Left renal cortex interstitium (tissue), 4 donors: ENCODE measurements at places on chromosomes 3 and 15. TPM values are rescaled to one million over a fixed set of nuclear protein-coding genes. Genes with fewer than 3 reads are reported as not detected.

The CCK gene
- 0.24 TPM for polyA plus RNA-seq

The GOLGA8O gene
- 0.81 TPM for polyA plus RNA-seq

The LRRC28 gene
- polyA plus RNA-seq, result 33.3 TPM

DNA sequence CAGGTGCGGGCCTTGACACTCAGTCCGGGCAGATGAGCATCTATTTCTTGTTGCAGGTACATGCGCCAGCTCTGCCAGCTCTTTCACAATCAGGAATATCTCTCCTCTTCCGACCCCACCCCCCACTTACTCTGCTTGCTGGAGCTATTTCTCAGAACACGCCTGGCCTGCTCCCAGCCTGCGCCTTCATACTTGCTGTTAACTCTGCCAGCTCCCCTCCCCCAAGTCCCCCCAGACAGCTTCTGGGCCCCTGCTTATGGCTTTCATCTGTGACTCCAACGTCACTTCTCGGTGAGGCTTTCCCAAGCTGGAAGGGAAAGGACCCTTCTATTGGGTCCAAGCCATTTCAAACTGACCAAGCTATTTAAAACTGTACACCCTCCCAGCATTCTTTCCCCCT lies 15.2 kb downstream of the MAGEF1 start:
- DNase-seq, result no peak

GRCh38 chr3:126986001-126986400 lies 3.1 kb downstream of the PLXNA1 start:
- DNase-seq, result no peak

GRCh38 chr15:100766243-100767000 lies 113.2 kb upstream of the ALDH1A3 start:
- DNase-seq, result no peak

GRCh38 chr3:39322936-39323335 lies 6.6 kb upstream of the CCR8 start:
- DNase-seq, result no peak

- DNase-seq, result no peak
Measured at GRCh38 chr3:72346526-72346926, 501.7 kb downstream of the SHQ1 start.

- no peak for DNase-seq
Measured at GRCh38 chr3:10341901-10342398, 21.0 kb upstream of the SEC13 start.

DNA sequence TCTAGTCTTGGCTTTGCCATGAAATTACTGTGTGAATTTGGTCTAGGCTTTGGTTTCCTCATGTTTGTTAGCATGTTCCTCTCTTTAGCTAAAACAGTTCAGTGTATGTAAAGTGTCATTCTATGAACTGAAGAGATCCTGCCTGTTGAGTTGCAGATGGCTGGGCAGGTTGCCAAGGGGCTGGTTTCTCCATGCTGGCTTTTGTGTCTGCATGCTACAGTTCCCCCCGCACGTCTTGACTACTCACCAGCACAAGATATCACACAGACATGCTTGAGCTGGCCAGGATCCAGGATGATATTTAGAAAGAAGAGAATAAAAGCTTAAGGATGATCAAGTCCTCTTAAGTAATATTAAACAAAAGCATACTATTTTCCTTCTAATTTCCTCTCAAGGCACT lies 90.2 kb downstream of the CERS3 start:
- peak; percentile 45 for DNase-seq

GRCh38 chr3:169179321-169179720 lies 484.2 kb downstream of the MECOM start:
- no peak for DNase-seq

GRCh38 chr15:38035701-38036100 lies 101.3 kb downstream of the TMCO5A start:
- DNase-seq, result no peak

DNA sequence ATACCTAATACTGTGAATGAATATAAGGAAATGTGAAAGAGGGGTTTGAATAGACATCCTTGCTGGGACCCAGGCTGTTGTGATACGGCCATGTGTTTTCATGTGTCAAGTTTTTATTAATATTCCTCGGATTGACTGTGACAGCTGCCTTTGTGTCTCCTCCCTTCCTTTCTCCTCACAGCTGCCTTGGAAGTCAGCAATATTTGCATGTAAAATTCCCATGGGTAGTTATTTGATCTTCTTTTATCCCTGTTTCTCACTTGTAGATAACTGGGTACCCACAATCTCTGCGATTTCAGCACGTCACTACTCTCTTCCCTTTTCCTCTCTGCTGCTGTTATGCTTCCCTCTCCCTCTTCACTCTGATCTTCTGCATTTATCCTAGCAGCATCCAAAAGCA lies 9.4 kb downstream of the GPR156 start:
- no peak for DNase-seq
